ENCODE measurements at places on chromosomes 5 and 9.

DNA sequence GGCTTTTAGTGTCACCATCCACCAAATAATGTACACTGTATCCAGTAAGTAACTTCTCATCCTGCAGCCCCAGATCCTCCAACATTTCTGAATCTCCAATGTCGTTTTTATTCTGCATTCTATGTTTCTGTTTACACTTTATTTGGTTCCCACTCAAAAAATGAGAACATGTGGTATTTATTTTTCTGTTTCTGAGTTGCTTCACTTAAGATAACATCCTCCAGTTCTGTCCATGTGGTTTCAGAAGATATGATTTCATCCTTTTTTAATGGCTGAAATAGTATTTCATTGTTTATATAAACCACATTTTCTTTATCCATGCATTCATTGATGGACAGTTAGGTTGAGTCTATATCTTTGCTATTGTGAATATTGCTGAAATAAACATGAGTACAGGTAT, 677.3 kb upstream of the FTMT start:
- DNase-seq = no peak

- DNase-seq = no peak
Measured at GRCh38 chr9:73412874-73413273, 261.2 kb downstream of the ANXA1 start.

- no peak for DNase-seq
Measured at GRCh38 chr9:136927343-136928271, 16.9 kb downstream of the FBXW5 start.

DNA sequence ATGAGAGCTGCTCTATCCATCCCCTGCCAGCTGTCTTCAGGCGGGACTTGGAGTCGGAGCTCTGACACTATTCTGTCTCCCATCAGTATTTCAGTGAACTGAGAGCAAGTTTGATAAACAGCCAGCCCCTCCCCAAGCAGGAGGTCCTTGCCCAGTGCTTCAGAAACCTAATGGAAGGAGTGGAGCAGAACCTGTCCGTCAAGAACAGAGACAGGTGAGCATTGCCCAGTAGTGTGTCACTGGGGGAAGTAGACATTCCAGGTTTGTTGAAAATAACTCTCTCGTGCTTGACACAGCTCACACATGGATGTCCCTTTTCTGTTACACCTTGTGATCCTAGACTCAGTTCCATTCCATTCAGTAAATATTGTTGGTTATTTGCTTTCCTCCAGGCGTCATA, 13.2 kb upstream of the TLX3 start:
- DNase-seq = no peak

- DNase-seq = no peak
Measured at GRCh38 chr9:73615557-73615956, 463.9 kb downstream of the ANXA1 start.

- no peak for DNase-seq
Measured at GRCh38 chr9:1759009-1759408, 256.1 kb upstream of the SMARCA2 start.

GRCh38 chr5:3382782-3383181, 212.8 kb upstream of the IRX1 start:
- DNase-seq = no peak

DNA sequence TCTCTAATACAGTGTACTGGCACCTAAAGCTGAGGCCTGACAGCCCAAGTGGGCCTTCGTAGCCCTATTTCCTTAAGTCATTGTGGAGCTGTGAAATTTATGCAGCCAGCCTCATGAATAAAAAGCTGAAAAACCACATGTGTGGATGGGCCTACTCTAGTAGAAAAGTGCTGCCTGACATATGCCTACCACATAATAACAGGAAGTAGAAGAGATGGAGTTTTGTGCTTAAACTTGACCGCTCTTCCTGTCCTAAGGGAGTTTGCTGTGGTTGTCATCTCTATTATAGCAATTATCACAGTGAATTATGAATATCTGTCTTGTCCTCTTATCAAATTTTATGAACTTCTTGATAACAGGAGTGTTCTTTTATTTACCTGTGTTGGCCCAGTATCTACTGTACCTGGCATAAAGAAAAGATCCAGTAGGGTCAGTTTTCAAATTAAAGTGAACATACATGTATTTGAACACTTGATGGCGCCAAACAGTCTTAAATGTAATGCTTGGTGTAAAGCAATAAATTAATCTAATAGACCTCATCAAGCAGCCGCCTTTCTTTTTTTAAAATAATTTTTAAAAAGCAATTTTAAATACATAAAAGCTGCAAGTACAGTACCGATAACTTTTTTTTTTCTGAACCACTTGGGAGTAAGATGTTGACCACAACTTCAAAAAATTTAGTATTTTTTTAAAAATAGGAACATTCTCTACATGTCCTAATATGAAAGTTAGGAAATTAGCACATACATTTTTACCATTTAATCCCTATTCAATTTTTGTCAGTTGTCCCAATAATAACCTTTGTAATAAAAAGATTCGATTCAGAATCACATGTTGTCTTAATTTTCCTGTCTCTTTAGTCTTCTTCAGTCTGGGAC, 51.0 kb downstream of the FKTN start:
- peak; percentile 51 for DNase-seq

- DNase-seq = no peak
Measured at GRCh38 chr5:84228266-84228665, 156.4 kb downstream of the EDIL3 start.

DNA sequence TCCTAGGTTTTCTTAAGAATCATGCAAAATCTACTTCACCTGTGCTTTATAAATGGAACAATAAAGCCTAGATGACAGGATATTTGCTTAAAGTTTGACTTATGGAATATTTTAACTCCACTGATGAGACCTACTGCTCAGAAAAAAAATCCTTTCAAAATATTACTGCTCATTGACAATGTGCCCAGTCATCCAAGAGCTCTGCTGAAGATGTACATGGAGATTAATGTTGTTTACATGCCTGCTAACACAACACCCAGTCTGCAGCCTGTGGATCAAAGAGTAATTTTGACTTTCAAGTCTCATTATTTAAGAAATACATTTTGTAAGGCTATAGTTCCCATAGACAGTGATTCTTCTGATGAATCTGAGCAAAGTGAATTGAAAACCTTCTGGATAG, 889.6 kb downstream of the CDH18 start:
- no peak for DNase-seq

GRCh38 chr5:116557669-116558271, 16.9 kb downstream of the SEMA6A start:
- DNase-seq = no peak

- DNase-seq = no peak
Measured at GRCh38 chr5:123696921-123697341, 185.0 kb downstream of the CSNK1G3 start.

- DNase-seq = no peak
Measured at GRCh38 chr5:155434681-155435080, 421.1 kb downstream of the KIF4B start.

DNA sequence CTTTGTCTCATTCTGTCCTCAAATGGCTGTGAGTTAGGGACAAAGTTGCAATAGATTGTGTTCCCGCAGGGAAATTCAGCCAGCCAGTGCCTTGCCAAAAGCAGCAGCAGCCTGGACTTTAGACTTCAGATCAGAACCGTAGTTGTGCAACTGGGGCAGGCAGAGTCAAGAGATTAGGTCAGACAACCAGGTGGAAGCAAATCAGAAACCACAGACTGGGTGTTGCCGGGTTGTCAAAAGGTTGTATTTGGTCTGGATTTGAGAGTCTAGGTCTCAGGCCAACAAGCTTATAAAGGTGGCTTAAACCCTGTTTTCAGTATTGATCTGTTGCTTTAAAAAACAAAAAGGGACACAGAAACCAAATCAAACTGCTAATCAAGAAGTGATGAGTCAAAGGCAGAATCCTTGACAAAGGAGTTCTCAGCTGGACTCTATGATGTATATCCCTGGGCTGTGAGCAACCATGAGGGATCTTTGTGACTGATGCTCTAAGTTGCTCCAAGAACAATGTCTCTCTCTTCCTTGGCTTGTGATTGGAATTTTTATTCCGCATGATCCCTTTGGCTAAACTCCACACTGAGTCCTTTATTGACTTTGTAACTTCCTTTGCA, 20.9 kb downstream of the RFK start:
- no peak for DNase-seq

GRCh38 chr5:137442660-137443059, 56.5 kb downstream of the SPOCK1 start:
- peak; percentile 62 for DNase-seq

- no peak for DNase-seq
Measured at GRCh38 chr5:98700730-98701129, 72.7 kb upstream of the RGMB start.

DNA sequence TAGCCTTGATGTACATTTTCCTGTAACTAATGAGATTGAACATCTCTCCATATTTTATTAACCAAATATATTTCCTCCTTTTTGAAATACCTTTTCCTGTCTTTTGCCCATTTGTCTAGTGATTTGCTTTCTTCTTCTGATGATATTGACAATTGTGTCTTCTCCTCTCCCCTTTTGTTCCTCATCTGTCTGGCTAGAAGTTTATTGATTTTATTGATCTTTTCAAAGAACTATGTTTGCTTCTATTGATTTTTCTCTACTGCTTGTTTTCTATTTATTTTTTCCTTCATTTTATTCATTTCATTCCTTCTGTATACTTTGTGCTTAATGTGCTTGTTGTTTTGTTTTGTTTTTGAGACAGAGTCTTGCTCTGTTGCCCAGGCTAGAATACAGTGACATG, 181.4 kb upstream of the SMIM23 start:
- no peak for DNase-seq

GRCh38 chr9:109399258-109399767, 78.5 kb upstream of the EPB41L4B start:
- DNase-seq = no peak
